ENCODE measurements at places on chromosomes 2 and 18.

GRCh38 chr2:102803897-102804217 lies 42.0 kb downstream of the TMEM182 start:
- DNase-seq, result no peak

GRCh38 chr2:167237478-167237877 lies 349.2 kb downstream of the XIRP2 start:
- DNase-seq, result no peak

DNA sequence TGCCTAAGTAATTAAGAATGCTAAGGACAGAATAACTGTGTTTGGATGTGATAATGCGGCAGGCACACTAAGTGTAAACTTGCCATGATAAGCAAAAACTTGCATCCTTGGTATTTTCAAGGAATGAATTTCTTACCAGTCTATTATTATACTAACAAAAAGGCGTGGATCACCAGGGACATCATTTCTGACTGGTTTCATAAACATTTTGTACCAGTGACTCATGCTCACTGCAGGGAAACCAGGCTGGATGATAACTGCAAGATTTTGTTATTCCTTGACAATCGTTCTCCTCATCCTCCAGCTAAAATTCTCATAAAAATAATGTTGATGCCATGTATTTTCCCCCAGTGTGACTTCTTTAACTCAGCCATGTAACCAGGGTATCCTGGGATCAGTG lies 289.5 kb downstream of the CDCA7 start:
- DNase-seq, result no peak

- no peak for DNase-seq
Measured at GRCh38 chr2:234031207-234031606, 19.3 kb upstream of the SPP2 start.

- no peak for DNase-seq
Measured at GRCh38 chr2:74834792-74835755, 1.1 kb downstream of the HK2 start.

DNA sequence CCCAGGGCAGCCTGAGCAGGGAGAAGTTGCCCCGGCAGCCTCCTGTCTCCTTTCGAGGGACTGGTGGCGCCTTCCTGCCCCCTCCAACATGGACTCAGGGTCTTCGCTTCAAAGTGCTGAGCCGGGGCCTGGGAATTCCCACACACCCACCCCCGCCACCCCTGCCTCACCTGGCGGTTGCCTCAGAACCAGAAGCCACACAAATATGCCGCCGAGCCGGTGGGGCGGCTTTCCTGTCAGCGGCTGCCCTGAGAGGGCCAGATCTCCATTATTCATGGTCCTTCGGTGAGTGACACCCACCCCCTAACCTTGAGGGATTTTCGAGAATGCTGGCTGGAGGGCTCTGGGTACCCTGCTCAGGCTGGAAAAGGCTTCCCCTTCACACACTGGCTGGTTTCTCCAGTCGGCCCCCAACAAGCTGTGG lies 71.7 kb downstream of the SMAD7 start:
- no peak for DNase-seq

GRCh38 chr2:55051026-55051866 lies 995 bp upstream of the RTN4 start:
- peak; percentile 99 for DNase-seq

DNA sequence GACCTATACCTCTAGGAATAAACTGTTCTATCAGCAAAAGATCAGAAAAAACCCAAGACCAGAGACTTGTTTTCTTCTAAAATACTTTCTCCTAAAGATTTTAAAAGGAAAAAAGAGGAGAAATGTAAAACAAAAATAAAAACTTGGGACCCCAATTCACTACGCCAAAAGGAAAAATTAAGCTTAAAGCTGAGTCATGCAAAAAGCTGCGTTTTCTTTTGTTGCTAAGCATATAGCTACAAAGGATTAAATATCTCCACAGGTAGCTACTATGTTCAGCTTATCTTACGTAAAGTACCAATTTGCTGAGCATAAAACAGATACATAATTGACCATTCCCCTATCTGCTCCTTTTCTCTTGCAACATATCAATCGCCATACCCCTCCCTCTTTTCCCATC lies 950.0 kb upstream of the NXPH2 start:
- no peak for DNase-seq

GRCh38 chr2:8392098-8392866 lies 289.6 kb upstream of the ID2 start:
- no peak for DNase-seq

GRCh38 chr2:143123911-143124310 lies 5.3 kb upstream of the ARHGAP15 start:
- DNase-seq, result no peak

GRCh38 chr2:198017068-198017467 lies 212.7 kb downstream of the PLCL1 start:
- no peak for DNase-seq

- peak; percentile 63 for DNase-seq
Measured at GRCh38 chr2:119888680-119889079, 124.2 kb upstream of the EPB41L5 start.

- DNase-seq, result no peak
Measured at GRCh38 chr2:8684540-8684877, 2.7 kb downstream of the ID2 start.

DNA sequence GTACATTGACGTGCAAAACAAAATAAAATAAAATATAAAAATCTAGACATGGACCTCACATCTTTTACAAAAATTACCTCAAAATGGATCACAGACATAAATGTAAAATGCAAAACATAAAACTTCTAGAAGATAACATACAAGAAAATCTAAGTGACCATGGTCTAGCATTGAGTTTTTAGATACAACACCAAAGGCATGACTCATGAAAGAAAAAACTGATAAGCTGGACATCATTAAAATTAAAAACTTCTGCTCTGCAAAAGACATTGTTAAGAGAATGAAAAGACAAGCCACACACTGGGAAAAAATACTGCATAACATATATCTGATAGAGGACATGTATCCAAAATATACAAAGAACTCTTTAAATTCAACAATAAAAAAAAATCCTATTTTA lies 14.4 kb downstream of the MAP4K3 start:
- no peak for DNase-seq

GRCh38 chr2:204000446-204000845 lies 63.9 kb downstream of the ICOS start:
- no peak for DNase-seq

DNA sequence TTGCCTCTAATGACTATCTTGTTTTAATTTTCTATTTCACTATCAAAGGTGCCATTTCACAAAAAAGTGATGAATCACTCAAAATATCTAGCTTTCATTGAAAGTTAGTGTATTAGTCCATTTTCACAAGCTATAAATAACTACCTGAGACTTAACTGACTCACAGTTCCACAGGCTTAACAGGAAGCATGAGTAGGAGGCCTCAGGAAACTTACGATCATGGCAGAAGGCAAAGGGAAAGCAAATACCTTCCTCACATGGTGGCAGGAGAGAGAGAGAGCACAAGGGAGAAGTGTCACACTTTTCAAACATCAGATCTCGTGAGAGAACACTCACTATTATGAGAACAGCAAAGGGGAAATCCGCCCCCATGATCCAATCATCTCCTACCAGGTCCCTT lies 1220.4 kb upstream of the ZEB2 start:
- no peak for DNase-seq

Data from AG04449 (cell line).